Mesenteric fat pad (tissue), 1 donor: ENCODE measurements at places on chromosomes 6 and 20. TPM values are rescaled to one million over a fixed set of nuclear protein-coding genes. Genes with fewer than 3 reads are reported as not detected.

DNA sequence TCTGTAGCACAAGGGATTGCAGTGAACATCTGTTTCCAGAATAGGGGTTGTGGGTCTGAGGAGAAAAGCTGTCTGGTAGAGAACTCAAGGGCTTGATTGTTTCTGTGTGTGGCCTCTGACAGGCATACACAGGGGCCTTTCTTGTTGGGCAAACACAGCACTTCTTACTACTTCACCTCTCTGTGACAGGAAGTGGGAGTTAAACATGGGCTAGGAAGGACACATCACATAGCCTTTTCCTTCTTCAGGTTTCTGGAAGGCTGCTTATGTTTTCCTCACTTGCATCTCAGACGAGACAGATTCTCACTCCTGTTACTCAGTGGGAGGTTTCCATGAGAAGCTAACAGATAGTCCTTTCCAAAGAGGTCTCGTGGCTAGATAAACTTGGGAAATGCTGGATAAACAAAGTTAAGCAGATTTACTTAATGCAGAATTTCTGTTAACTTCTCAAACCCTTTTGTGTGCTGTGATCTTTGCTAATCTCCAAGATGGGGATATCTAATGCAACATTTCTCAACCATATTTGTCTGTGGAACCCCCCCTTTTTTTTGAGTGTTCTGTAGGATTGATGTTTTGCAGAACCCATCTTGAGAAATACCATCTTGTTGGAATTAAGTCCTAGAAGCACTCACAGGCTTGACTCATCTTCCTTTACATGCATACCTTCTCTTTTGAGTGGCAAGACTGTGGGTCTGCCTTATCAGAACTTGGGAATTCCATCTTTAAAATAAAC lies 41.9 kb upstream of the RNF8 start:
- no peak for DNase-seq

Gene PREX1
- total RNA-seq: 44.0 TPM

DNA sequence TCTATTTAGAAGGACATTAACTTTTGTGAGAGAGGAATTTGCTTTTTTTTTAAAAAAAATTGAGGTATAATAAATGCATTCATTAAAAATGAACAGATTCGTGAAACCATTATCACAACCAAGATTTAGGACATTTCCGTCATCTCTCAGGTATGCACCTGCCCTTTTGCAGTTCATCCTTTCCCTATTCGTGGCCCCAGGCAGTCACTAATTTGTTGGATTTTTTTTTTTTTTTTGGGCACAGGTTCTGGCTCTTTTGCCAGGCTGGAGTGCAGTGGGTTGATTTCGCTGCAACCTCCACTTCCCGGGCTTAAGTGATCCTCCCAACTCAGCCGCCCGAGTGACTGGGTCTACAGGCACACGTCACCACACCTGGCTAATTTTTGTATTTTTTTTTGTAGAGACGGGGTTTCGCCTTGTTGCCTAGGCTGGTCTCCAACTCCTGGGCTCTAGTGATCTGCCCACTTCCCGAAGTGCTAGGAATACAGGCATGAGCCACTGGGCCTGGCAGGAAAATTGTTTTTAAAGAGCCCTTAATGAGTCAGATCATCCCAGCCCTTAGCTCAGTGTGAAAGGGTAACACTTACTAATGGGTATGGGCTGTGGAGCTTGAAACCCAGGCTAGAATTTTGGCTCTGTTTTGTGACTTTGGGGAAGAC lies 9.2 kb downstream of the PHF3 start:
- DNase-seq: no peak

DNA sequence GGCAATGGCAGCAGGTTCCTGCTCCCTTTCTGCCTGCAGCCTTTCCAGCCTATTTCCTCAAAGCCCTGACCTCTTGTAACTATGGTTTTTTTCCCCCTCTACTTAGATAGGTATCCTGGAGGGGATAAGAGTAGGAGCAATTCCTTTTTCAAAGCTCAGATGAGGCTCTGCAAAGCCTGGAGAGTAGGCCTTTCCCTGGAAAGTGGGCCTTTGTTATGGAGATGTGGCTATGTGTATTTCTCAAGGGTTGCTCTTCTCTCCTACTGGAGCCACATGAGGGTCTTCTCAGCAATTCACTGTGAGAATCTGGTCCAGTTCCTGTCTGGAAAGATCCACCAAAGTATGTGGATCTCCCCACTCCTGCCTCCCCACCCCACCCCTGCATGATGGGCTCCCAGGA lies 96.0 kb downstream of the DTD1 start:
- no peak for DNase-seq

Gene THBS2
- total RNA-seq: 270 TPM

Gene PNLDC1
- total RNA-seq: not detected

DNA sequence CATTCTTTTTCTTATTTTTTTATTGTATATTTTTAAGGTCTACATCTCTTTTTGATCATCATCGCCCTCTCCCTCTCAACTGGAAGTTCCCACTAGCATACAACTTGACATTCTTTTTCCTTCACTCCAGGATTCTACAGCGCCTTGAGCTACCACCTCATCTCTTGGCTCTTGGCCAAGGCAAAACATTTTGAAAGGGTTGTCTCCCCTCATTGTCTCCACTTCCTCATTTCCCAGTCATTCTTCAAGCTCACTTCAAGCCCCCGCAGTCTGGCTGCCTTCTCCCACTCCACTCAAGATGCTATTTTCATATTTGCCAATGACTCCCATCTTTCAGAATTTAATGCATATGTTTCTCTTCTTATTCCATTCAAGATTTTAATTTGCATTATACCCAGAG lies 63.0 kb downstream of the OPN5 start:
- DNase-seq: no peak

GRCh38 chr20:16760431-16761304 lies 12.5 kb downstream of the OTOR start:
- DNase-seq: no peak

- DNase-seq: no peak
Observed at GRCh38 chr20:34468951-34469350, 47.3 kb upstream of the DYNLRB1 start.

Gene DEFB121
- total RNA-seq: not detected

- no peak for DNase-seq
Observed at GRCh38 chr20:49656304-49656703, 57.4 kb downstream of the B4GALT5 start.

- DNase-seq: no peak
Observed at GRCh38 chr20:20229595-20229994, 138.3 kb upstream of the INSM1 start.

Gene WFDC10B
- total RNA-seq: not detected

Gene FAM83C
- not detected for total RNA-seq
